ENCODE measurements at places on chromosomes 2 and 18. TPM values are rescaled to one million over a fixed set of nuclear protein-coding genes. Genes with fewer than 3 reads are reported as not detected.

DNA sequence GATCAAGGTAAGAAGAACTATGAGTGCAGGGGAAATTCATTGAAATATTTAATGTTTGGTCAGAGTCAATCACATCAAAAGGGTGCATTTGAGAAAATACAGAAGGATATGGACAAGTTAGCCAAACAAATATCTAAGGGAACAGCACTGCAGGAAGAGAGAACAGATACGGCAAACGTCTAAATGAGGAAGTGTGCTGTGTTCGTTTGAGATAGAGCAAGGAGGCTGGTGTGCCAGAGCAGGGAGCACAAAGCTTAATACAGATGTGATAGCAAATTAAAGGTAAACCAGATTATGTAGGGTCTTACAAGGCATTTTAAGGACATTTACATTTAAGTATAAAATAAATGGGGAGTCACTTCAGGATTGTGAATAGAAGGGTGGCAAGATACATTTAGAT lies 241.3 kb upstream of the ZNF804A start:
- DNase-seq, result no peak

- DNase-seq, result no peak
These were observed 292.1 kb downstream of the GPD2 start for GRCh38 chr2:156728328-156728727.

DNA sequence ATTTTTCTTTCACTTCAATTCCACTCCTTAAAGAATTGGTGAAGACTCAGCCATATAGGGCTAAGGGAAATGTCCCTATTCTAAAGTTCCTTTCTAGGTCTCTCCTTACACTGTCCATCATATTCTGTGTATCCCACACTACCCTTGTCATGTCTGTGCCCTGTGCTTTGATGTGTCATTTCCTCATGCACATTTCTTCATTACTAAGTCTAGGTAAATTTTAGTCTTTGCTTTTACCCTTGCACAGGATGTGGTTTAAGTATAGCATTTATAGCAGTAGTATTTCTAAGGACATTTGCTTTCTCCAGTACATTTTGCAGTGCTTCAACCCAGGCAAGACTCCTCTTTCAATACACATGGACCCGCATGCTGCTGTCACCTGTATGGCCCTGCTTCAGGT lies 221.5 kb upstream of the ACVR2A start:
- DNase-seq, result no peak

- DNase-seq, result no peak
These were observed 144.6 kb upstream of the SETBP1 start for GRCh38 chr18:44536046-44536445.

PIEZO2 gene
- total RNA-seq, result 1.6 TPM
